ENCODE measurements at places on chromosomes 2 and 18. TPM values are rescaled to one million over a fixed set of nuclear protein-coding genes. Genes with fewer than 3 reads are reported as not detected.

DNA sequence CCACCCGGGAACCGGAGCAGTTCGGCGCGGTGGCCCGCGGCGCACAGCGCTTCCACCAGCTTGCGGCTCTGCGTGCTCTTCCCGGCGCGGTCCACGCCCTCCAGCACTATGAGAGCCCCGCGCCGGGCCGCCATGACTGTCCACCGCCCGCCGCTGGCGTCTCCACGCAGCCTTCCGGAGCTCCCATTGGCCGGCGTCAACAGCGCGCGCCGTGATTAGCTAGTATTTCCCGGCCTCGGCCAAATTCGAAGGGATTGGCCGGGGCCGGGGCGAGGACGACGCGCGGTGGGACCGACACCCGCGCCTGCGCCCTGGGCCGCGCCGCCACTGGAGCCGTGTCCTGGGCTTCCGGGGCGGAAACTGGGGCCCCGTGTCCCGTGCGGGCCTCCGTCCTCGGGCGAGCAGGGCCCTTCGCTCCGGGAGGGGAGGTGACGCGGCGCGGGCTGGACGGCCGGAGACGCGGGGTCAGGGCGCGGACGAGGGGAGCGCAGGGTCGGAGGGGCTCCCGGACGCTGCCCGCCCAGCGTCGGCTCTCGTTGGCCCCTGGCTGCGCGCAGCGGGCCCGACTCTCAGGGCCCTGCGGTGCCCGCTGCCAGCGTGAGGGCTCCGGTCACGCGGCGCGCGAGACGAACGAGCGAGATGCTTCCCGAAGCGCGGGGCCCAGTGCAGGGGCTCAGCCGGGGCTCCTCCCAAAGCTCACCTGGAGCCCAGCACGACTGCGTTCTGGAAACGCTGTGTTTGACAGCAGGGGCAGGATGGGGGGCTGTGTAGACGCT lies at the start of gene DTYMK:
DTYMK (minus strand) TSS at position 166 of the 776 bp plus-strand sequence; CDS start at position 134, 32 bp downstream.
- DNase-seq, result peak; percentile 87

DNA sequence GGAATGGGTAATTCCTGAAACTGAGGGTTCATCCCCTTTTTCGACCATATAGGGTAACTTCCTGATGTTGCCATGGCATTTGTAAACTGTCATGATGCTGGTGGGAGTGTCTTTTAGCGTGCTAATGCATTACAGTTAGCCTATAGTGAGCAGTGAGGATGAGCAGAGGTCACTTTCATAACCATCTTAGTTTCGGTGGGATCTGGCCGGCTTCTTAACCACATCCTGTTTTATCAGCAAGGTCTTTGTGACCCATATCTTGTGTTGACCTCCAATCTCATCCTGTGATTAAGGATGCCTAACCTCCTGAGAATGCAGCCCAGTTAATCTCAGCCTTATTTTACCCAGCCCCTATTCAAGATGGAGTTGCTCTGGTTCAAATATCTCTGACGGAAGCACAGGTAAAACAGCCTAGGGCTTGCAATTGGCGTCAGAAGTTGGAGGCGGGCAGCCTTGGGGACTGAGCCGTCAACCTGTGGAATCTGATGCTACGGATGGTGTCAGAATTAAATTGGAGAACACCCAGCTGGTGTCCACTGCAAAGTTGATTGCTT lies 19.5 kb downstream of the RALBP1 start:
- no peak for DNase-seq

GRCh38 chr2:165423081-165423480 lies 46.4 kb upstream of the CSRNP3 start:
- no peak for DNase-seq

DNA sequence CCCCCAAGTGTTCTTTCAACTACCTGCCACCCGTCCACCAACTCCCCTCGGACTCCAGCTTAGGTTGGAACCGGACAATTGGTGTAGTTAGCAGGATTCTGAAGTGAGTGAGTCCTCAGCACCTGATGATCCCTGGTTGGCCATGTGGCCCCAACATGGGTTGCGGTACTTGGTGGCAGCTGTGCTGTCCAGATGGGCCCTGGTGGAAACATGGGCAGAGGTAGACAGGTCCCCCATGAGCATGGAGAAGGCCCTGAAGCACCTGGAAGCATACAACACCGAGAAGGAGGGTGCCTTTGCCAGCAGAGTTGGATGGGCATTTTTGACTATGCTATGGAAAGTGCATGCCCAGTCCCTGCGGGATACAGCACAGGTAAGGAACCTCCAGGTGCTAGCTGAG lies 11.0 kb upstream of the C2orf42 start:
- no peak for DNase-seq

GRCh38 chr2:142008135-142008744 lies 122.6 kb downstream of the LRP1B start:
- no peak for DNase-seq

Gene ABCG8
- polyA plus RNA-seq, result 0.86 TPM

- DNase-seq, result no peak
Measured at GRCh38 chr2:111133603-111134002, 12.9 kb downstream of the BCL2L11 start.

Gene FAM124B
- 2.1 TPM for polyA plus RNA-seq

- DNase-seq, result no peak
Measured at GRCh38 chr2:8595428-8595805, 86.4 kb upstream of the ID2 start.
